ENCODE measurements at places on chromosomes 2 and 18.

DNA sequence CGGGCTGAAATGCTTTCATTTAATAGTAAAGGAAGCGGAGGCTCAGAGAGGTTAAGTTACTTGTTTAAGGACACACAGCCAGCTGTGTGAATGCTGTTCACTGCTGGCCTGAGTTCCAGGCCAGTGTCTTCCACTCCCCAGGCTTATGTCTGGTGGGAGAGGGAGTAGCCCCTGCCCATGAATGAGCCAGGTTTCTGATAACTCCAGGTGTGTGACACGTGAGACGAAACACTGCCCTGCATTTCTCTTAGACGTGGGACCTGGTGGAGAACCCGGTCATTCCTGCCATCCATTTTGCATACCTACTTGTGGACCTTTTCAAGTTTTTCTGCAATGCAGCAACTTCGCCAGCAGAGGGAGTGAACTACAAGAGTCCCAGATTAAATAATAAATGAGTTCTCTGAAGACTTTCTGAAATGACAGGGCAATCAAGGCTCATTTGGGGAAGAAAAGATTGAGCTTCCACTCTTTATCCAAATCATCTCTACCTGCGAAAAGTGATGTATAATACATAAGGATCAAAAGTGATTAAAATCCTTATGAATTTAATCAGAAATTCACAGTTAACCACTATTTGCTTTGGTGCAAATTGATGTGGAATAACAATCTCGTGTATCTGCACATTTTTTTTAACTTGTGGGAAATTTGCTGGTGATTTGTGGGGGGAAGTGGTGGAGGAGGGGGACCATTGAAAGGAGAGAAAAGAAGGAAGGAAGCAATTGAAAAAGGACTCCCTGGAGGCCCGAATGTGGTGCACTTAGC, 79.4 kb upstream of the ASB18 start:
- DNase-seq: no peak

DNA sequence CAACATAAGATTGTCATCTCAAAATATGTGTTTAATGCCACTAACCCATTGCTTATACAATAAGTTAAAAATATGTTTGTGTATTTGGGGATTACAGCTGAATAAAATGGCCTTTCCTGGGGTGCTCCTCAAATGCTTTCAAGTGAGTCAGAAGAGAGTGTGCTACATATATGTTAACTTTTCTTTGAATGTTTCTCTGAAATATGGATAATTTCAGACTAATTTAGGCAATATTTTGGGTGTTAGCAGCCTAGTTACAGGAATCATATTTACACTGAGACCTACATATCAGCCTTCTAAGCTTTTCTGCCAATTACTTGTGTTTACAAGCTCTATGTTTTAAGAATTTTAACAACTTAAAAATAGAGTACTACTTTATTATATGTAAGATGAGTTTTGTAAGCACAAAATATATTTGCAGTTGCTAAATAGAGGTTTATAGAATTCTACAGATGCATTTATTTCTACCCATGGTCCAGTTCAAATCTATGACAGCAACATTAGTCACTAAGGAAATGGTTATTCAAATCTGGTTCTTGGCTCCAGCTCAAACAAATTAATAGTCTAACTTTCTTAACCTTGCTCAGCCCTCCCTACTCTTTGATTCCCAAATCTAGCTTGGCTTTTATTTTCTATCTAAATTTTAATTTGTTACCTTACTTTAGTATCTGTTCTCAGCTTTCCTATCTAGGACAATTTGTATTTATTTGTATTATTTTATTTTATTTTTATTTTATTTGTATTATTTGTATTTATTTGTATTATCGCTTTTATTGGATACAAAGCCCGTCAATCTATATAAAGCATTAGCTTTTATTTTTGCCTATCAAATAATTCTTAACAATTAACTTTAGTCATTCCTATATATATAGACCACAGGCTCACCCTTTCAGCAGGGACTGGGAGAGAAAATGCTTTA, 48.9 kb downstream of the FSIP2 start:
- DNase-seq: no peak

DNA sequence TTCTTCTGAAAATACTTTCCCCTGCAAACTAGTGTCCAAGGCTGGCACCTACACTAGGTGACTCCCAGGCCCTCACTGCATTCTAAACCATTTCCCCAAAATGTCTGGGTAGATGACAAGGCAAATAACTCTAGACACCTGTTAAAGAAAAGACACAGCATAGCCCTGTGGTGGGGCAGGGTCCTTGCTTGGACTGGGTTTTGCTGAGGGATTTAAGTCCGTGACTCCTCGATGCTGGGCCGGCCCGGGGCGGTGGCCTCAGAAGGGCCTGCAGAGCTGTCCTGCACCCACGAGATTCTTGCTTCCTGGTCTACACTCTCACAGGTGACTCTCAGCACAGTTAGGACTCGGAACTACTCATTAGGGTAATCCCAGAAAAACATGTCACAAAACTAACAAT, 55.2 kb downstream of the MBP start:
- DNase-seq: no peak

GRCh38 chr2:28692411-28692810, 59.2 kb upstream of the PPP1CB start:
- no peak for DNase-seq

DNA sequence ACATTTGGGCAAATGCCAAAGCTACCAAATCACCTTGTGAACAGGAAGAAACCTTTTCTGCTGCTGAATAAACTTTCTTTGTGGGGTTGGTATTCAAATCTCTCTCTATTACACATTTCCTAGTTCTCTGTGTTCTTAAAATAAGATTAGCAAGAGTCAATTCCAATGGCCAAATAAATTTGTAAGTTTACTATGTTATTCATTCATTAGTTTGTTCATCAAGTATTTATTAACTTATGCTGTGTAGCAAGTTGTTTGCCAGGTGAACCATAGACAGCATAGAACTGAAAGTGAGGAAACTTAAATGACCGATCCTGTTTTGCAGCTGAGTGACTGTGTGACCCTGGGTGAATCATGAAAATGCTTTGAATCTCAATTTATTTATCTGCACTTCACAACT, 37.7 kb upstream of the FSHR start:
- DNase-seq: no peak

DNA sequence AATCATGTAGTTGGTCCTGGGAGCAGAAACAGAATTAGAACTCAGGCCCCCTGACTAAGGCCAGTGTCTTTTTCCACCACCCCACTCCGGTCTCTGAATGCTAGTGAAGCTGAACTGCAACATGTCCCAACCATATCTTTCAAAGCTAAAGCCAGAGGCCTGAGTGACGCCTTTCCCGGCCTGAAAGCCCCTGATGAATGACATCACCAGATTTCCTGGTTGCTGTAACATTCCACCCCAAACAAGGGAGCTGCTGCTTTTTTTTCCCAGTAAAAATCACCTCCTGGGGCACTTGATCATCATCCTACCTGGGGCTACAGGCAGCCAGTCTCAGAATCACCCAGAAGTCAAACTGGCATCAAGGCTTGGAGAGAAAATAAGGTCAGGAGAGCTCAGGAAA, 162.7 kb downstream of the ARL4C start:
- DNase-seq: no peak

- DNase-seq: no peak
These were observed 393.9 kb downstream of the LRRTM1 start for GRCh38 chr2:79910643-79911042.

- DNase-seq: no peak
These were observed 43.1 kb upstream of the LONRF2 start for GRCh38 chr2:100365434-100365833.

GRCh38 chr2:64207573-64207972, 63.4 kb upstream of the PELI1 start:
- DNase-seq: no peak

GRCh38 chr2:113894156-113894743, 4.4 kb downstream of the ACTR3 start:
- no peak for DNase-seq

GRCh38 chr18:40485318-40485717, 1469.7 kb upstream of the PIK3C3 start:
- no peak for DNase-seq

DNA sequence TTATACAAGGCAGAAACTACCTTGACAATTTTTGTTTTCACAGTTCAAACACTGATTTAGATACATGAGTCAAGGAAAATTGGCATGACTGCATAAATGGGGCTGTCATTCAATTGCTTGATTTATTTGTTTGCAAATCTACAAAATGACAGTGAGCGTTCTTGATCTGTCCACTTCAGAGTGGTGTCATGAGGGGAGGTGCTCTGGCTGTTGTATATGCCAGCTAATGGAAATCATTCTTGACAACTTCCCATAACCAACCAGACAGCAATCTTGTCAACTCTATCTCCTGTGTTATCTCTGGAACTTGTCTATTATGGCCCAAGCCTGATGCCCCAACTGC, 120.6 kb upstream of the UGP2 start:
- DNase-seq: no peak

DNA sequence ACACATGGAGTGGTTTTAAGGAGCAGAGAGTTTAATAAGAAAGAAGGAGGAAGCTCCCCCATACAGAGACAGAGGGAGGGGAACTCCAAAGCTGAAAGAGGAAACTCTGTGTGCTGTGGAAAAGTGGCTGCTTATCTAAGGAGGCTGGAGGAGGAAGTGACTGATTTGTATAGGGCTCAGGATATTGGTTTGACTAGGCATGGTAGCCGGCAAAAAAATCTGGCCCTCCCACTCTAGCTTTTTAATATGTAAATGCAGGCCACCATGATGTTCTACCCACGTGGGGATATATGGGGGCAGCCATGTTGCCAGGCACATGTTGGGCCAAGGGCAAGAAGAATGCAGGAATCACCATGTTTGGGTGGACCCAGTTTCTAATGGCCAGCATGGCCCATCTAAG, 64.3 kb downstream of the HNMT start:
- DNase-seq: no peak

DNA sequence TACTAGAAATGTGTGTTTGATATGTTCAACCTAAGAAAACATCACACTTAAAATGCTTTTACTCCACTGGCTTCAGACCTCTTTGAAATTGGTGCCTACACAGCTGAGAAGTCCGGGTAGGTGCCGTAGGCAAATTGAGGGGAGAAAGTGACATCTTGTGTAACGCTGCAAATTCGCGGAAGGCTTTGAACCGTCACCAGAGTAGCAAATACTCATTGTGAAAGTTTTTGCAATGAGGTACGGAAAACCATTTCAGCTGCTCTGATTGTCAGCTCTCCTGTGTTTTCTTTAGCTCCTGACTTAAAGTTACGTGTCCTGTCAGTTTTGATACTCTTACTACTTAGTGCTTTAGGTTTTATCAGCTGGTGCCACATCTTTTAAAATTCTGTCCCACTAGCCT, 224.5 kb downstream of the FAM210A start:
- DNase-seq: peak; percentile 9

GRCh38 chr2:176370467-176371171, 101.4 kb downstream of the MTX2 start:
- no peak for DNase-seq

DNA sequence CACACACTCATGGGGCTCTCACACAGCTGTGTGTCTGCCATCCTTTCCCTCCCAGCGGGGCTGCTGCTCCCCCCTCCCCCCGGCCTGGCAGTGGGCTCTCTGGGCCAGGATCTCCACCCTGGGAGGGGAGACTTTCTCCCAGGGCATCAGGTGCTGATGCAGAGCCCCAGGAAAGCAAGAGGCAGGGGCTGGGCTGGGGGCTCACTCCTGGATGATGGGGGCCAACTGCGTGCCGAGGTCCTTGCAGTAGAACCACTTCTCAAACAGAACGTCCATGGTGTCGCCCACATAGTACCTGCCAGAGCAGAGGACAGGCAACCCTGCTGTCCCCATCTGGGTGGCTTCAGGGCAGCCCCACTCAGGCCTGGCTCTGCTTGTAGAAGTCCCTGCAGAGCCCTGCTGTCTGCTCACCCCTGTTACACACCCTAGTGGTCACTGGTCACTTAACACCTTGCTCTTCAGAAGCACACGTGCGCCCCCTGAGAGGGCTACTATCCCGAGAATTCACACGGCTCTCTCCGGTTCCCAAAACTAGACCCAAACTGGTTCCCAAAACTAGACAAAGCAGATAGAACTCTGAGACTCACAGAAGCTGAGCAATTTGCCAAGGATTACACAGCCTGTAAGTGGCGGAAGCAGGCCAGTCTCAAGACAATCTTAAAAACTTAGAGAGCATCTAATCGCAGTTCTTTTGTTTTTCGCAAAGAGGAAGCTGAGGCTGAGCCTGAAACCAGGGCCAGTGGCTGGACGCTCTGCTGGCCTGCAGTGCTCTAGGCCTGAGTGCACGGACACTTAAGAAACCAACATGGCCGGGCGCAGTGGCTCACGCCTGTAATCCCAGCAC, 6.6 kb upstream of the OXER1 start:
- DNase-seq: no peak

DNA sequence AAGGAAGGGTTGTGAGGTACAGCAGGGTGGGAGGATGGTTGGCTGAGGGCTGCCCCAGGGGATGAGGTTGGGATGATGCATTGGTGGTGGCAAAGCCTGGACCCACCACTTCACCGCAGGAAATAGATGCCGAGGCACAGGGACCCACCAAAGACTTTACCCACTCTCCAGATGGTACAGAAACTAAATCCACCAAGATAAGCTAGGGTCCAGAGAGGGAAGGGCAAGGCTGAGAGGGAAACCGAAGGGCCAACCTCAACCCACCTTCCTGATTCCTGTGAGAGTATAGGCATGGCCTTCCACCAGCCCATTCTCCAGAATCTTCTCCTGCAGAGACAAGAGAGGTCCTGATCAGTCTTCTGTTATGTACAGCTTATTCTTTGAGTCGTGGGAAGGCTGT, 18.1 kb downstream of the CAPN14 start:
- no peak for DNase-seq

DNA sequence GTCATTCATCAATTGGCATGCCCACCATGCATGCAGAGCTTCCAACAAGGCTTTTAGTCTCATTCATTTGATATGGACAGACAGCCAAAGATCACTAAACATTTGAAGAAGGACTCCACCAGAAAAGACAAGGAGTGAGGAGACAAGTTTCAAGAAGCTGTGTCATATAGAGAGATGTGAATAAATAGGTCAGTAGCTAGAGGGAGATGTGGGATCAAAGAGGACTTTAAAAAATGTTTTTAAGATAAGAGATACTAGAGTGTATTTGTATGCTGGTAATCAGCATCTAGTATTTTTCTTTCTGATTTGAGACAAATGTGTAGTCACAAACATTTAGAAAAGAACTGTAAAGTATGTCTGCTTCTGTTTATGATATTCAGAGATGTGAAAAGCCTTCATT, 48.5 kb downstream of the ANTXR1 start:
- no peak for DNase-seq

- no peak for DNase-seq
These were observed 116.8 kb upstream of the RAB6C start for GRCh38 chr2:129862668-129863067.

DNA sequence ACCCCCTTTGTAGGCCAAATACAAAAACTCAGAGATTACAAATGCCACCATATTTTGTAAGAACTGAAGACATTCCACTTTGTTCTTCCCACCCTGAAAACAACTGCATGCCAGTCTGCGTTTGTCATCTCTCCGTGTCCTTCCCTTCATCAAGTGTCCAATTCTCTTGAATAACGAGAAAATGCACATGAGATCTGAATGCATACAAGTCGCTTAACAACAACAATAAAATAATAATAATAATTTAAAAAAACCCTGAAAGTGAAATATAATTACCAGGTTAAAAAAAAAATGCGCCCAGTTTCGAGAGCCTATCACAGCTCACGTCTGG, 2.0 kb upstream of the SETBP1 start:
- DNase-seq: no peak

Measured in activated T-helper 1 cell treated with anti-CD3 and anti-CD28 coated beads, Interleukin-2, amount 50 U/mL, for 16 hours (primary cell).